Mesenchymal stem cell (in vitro differentiated cells and primary cell): ENCODE measurements at places on chromosomes 16 and 17.

- no peak for DNase-seq
Measured at GRCh38 chr16:1669698-1670097, 8.4 kb upstream of the JPT2 start.

GRCh38 chr16:11276143-11276895 lies at the start of gene PRM2:
TSS of gene PRM2 (minus strand) at chr16:11276480. CDS start at chr16:11276370, 110 bp downstream.
- no peak for DNase-seq

DNA sequence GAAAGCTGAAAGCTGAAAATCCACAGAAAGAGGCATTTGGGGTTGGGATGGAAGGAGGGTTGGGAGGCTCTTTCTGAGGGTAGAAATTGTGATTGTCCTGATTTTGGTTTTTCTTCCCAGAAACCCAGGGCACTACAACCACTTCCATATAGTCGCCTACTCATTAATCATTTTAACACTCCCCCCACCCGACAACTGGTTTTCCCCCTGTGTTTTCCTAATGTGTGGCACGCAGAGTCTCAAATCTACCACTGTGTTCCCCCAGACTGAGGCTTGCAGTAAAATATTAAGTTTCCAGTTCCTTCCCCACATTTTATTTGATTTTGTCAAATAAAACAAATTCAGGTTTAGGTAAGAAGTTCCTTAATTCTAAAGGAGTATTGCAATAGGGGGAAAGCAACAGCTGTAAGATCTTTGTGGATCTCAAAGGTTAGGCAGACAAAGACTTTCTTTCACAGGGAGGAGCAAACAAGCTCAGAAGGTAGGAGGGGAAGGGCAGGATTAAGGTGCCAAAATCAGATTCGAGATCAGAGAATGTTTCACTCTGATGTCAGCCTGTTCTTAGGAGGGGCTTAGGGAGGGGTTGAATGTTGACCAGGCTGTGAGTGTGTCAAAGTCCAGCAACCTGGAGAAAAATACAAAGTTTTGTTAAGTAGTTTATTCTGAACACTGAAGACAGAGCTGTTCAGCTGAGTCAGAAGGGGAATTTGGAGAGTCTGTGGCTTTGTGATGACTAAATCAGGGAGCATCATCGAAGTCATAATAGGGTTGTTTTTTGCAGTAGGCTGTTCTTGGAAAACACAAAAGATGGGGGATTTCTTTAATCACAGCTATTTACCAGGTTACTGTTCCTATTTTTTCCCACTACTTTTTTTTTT lies 3.6 kb downstream of the ZNF267 start:
- DNase-seq: peak; percentile 95

- DNase-seq: peak; percentile 68
Measured at GRCh38 chr16:57446531-57447185, 527 bp downstream of the CIAPIN1 start.

GRCh38 chr17:58316260-58316960 lies 12.2 kb downstream of the TSPOAP1 start:
- DNase-seq: no peak

DNA sequence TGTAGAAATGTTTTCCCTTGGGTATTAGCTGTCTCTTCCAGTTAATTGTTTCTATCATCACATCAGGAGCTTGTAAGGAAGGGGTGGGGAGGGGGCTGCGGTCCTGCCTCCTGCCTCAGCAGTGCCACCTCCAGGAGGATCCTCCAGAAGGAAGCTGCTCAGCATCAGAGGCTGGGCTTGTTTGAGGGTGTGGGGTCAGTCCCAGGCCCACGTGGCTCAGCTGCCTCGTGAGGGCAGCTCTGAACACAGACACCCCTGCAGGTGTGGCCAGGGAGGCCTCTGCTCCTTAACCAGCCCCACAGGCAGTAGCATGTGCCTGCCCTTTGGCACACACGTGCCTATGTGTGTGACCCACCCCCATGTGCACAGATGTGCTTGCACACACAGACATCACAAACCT lies 46.3 kb downstream of the MRM1 start:
- DNase-seq: no peak

DNA sequence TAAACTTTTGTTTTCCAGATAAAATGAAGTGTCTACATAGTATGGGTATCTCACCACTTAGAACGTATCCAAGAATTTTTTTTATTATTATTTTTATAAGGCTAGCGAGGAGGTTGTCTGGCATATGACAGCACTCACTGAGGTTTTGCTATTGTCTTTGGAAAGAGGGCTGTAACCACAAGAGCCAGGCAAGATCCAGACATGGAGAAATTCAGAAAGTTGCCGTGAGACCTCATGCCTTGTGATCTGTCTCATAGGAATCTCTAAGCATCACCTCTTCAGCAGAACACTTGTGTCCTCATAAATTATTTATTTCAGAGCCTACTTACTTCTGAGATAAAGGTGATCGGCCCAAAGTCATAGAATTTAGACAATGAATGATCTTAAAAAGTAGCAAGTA lies 410.8 kb downstream of the CDH11 start:
- peak; percentile 52 for DNase-seq

- no peak for DNase-seq
Measured at GRCh38 chr16:81012974-81013373, 6.0 kb downstream of the CENPN start.

- no peak for DNase-seq
Measured at GRCh38 chr16:26708428-26708827, 358.3 kb upstream of the C16orf82 start.

DNA sequence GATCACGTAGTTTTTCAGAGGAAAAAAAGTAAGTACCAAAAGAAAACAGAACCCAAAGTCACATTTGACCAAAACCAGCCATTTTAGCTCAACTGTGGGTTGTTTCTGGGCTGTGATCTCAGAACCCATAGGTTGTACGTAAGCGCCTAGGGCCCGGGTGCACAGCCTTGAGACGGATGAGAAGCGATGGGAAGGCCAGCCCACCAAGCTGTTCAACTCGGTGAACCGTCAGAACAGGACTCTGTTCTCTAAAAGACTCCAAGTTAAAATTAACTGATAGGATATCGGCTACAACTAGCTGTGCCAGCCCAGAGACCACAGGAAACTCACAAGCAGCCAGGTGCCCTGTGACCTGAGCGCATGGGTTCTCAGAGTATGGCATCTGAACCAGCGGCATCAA lies 28.3 kb downstream of the USP22 start:
- no peak for DNase-seq

DNA sequence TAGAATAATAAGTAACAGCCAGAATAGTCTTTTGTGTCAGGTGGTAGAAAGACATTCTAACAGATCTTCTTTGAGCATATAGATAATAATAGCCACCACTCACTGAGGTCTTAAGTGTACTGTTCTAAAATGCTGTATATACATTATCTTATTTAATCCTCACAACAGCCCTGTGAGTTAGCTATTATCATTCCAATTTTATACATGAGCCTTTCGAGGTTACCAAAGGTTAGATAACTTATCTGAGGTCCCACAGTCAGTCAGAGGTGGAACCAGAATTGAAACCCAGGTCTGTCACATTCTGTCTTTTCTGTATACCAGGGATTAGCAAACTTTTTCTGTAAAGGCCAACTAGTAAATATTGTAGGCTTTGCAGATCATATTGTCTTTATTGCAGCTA lies 23.2 kb downstream of the REXO5 start:
- DNase-seq: no peak

DNA sequence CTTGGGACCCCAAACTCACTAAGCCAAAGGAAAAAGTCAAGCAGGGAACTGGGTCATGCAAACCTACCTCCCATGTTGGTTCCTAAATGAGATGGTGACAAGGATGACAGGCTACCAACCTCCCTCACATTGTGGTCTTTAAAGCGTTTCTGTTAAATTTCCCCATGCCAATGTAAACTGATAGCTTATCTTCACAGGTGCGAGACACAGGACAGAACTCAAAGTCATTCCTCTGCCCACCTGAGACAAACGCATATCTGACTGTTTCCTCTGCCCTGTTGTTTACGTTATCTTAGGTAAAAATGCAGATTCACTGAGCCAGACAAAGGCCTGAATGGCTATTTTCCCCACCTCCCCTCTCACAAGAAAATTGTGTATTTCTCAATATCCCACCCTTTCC lies 19.0 kb upstream of the CD300E start:
- no peak for DNase-seq

- no peak for DNase-seq
Measured at GRCh38 chr17:7688808-7689316, 585 bp downstream of the WRAP53 start.

DNA sequence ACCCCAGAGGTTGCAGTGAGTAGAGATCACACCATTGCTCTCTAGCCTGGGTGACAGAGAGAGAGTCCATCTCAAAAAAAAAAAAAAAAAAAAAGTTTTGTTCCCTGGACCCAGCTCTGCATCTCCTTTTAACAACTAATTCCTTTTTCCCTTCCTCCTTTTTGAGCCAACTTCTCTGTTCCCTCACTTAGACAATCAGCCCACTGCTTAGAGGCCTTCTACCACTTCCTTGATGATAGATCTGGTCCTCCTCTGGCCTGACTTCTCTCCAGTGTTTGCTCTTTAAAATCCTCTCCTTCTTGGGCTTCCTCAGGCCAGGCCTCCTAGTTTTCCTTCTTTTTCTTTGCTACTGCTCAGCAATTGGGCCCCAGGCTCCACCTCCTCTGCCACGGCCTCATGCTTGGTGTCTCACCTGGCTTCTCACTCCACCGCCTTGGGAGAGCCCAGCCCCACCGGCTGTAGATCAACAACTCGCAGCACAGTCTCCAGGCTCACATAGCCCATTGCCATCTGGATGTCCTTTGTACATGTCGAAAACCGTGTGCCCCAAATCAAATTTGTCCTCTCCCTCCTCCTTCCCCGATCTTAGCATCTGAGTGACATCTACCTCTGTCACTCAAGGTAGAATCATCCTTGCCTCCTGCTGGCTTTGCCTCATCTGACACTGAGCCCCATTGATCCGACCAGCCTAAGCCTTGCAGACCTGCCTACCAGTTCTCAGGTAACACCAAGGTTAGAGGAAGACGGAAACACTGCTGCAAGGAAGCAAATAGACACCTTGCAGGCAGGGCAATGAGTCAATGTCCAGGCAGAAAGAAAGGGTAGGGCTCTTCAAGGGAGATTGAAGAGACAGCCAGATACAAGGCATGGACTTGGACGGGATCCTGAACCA lies 17.4 kb downstream of the ARHGAP27 start:
- no peak for DNase-seq

- DNase-seq: peak; percentile 17
Measured at GRCh38 chr16:74275031-74275636, 21.5 kb upstream of the PSMD7 start.

GRCh38 chr17:50956750-50957523 lies 90.8 kb upstream of the TOB1 start:
- peak; percentile 73 for DNase-seq

GRCh38 chr16:85245307-85246172 lies 133.3 kb upstream of the CIBAR2 start:
- DNase-seq: peak; percentile 87

- DNase-seq: peak; percentile 57
Measured at GRCh38 chr17:49013311-49014213, 16.4 kb downstream of the IGF2BP1 start.

DNA sequence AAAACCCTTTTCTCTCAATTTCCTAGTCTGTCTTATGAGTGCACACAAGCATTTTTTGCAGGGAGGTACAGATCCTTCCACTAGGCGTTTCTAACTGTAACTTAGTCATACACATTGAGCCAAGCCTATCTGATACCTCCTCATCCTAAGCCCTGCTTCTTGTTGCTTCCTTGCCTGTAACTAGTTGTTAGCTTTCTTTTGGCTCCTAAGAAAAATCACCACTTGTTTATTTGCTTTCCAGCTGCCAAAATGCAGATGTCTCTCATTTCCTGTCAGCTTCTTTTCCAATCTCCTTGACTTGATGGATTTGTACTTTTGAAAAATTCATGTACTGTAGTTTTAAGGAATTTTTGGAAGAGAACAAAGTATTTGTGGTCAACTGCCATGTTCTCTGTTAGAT lies 73.7 kb downstream of the TNRC6C start:
- DNase-seq: peak; percentile 25

DNA sequence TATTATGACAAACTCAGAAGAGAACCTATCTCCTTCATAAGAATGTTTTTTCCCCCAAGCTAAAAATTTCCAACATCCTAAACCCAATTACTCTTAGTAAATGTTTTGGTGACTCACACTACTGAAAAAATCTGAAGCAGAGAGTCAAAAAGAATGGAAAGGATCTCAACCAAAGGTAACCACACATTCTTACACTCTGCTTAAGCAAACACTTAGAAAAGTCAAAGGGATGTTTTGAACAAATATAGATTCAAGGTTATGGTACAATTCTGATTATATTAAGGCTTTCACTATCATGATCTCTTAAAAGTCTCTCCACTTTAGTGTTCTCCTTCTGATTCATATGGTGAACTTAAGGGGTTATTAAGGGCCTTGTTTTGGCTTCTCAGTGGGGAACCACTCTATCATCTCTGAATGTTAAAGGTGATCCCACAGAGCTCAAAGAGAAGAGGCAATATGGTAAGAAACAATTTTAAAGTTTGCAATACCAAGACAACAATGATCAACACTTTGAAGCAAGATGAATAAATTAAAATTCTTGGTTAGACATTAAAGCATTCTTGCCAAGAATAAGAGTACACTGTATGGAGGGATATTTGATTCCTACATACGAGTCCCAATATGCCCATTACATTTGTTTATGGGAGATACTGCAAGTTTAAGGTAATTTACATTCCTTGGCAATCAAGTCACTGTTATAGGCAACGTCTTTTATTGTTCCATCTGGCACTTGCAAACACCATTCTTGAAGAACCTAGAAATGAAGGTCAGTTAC lies 69.2 kb downstream of the CDC27 start:
- DNase-seq: peak; percentile 54

- no peak for DNase-seq
Measured at GRCh38 chr17:79223953-79224352, 149.3 kb downstream of the ENGASE start.

GRCh38 chr17:69820876-69821473 lies 254.1 kb upstream of the KCNJ16 start:
- no peak for DNase-seq

DNA sequence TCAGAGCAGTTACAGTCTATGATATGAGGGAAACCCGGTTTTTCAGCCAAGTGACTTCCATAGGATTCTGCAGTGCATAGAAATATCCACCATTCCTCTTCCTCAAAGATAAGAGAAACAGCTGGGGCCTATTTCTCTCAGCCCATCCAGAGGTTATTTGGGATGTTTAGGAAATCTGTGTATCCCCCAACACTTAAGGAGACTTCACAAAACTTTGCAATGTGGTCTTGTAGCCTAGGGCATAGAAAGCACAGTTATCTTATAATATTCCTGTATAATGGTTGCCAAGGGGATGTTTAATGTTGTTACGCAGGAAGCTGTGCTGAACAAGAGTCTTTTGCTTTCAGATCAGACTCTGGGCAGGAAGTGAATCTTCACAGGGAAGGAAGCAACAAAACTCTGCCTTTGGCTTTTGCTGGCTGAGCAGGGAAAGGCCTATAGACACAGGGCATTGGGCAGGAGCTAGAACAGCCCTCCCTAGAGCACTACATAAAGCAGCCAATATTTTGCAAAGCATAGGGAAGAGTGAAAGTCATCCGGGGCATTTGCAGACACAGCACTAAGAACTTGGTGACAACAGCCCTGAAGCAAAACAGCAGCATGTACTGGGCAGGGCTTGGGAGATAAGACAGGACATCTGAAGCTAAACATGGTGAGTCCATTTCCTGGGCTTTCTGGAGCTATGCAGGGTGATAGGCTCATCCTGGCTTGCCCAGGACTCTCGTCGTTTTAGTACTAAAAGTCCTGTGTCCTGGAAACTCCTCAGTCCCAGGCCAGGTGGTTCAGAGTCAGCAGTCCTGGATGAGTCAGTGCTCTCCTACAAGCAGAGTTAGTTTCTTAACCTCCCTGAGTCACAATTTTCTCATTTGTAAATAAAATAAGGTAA lies 18.7 kb upstream of the BEAN1 start:
- DNase-seq: peak; percentile 89
